Esophagus squamous epithelium (tissue), 5 donors: ENCODE measurements at places on chromosomes 1 and 21.

GRCh38 chr1:93033785-93034184 lies 45.3 kb upstream of the MTF2 start:
- H3K36me3 ChIP-seq, result no peaks in the 10 kb centered on the region
- H3K27ac ChIP-seq, result no peak overlapping the region
- no peak for DNase-seq
- no peaks in the 10 kb centered on the region for H3K4me1 ChIP-seq
- H3K27me3 ChIP-seq, result no peaks in the 10 kb centered on the region

DNA sequence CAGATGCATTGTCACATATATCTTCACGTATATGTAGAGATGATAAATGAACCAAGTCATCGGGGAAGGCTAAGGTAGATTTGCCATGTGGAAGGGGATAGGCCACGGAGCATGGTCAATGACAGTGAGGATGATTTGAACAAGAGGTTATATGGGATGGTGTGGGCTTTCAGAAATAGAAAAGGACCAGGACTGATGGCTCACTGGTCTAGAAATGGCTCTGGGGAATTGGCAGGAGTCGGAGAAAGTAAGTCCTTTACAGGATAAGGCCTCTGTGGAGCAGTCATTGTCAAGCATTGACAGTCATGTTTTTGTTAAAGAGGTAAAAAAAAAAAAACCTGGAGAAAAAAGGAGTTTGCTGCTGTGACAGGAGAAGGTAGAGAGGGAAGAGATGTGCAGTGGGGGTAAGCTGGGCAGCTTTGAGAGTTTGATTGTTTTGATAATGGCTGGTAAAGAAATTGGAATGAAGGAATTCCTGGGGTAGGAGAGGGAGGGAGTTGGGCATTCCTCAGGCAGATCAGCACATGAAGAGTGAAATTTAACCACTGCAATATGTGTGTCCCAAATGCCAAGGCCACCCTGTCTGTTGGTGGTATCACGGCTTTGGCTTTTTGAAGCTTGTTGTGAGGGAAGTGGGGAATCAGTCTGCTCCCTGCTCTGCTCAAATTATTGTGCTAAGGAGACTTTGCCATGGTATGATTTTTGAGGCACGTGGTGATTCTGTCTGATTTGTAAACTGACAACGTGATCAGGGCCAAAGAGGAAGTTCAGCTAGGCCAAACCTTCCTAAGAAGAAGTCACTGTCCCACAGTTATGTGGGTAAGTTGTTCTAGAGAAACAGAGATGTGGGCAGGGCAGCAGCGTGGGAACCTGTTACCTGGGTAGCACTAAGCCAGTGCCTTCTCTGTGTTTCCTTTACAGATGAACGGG lies 26.0 kb downstream of the MACF1 start:
- no peaks in the 10 kb centered on the region for H3K4me1 ChIP-seq
- H3K36me3 ChIP-seq, result peaks cover 9% of the 10 kb centered on the region
- DNase-seq, result no peak
- no peaks in the 10 kb centered on the region for H3K27me3 ChIP-seq

- peaks cover 4% of the 10 kb centered on the region for H3K4me1 ChIP-seq
- DNase-seq, result no peak
- H3K27me3 ChIP-seq, result no peaks in the 10 kb centered on the region
- no peak overlapping the region for H3K4me3 ChIP-seq
These were observed 117.0 kb upstream of the ERRFI1 start for GRCh38 chr1:8142955-8143629.

DNA sequence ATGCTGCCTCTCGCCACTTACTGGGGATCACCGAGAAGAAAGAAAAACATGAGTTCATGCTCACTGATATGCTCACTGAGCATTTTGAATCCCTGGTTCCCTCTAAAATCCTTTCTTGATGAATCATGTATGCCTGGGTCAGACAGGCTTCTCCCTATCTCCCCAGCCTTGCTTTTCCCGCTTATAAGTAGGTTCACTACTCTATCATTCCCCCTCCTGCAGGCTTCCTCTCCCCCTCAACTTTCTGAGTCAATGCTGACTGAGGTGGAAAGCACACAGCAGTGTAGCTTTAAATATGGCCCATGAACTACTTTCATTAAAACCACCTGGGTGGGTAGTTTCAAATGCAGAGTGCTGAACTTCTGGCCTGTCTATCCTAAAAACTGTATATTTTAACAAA lies 41.7 kb downstream of the FMO4 start:
- no peak overlapping the region for H3K4me3 ChIP-seq
- H3K27me3 ChIP-seq, result peaks cover 3% of the 10 kb centered on the region
- no peaks in the 10 kb centered on the region for H3K36me3 ChIP-seq
- H3K27ac ChIP-seq, result no peak overlapping the region
- no peaks in the 10 kb centered on the region for H3K4me1 ChIP-seq

DNA sequence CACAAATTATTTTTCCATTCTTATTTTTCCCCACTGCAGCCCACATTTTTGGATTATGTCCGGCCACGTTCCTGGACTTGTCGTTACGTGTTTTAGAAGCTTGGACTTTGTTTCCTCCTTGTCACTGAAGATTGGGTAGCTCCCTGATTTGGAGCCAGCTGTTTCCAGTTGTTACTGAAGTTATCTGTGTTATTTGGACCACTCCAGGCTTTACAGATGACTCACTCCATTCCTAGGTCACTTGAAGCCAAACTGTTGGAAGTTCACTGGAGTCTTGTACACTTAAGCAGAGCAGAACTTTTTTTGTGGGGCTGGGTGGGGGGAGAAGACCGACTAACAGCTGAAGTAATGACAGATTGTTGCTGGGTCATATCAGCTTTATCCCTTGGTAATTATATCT lies 12.2 kb upstream of the AXDND1 start:
- H3K27ac ChIP-seq, result no peak overlapping the region
- peaks cover 6% of the 10 kb centered on the region for H3K4me1 ChIP-seq
- no peak overlapping the region for H3K4me3 ChIP-seq
- no peaks in the 10 kb centered on the region for H3K36me3 ChIP-seq
- no peak for DNase-seq

DNA sequence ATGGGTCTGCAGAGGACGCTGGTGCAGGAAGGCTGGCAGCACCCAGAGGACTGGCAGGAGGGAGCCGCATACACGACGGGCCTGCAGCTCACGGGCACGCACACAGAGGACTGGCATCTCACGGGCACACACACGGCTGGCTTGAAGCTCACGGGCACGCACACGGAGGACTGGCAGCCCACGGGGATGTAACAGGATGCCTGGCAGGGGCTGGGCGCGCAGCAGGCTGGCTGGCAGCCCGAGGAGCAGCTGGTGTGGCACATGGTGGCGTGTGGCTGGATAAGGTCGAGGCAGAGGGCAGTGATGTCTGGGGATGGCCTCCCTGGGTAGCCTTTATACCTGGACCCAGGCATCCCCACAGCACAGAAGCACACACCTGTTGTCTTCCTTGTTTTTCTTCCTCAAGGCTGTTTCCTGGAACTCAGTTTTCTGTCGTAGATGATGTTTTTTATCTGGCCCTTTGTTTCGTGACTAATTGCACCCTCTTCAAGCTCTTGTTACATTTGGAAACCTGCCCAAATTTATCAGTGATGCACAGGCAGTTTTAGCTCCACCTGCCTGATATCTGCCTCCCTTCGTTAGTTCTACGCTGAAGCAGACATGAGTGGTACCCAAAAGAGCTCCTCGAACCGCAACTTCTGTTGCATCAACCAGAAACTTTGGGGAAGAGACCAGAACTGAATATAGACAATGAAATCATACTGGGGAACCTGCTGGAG lies at the start of gene KRTAP12-1:
Gene KRTAP12-1, minus strand, starts transcription at position 303 of the 719 bp plus-strand sequence. Its CDS starts 40 bp downstream, at position 263.
- DNase-seq, result no peak
- H3K36me3 ChIP-seq, result no peaks in the 10 kb centered on the region
- peaks cover 39% of the 10 kb centered on the region for H3K27me3 ChIP-seq
- H3K4me1 ChIP-seq, result no peaks in the 10 kb centered on the region

DNA sequence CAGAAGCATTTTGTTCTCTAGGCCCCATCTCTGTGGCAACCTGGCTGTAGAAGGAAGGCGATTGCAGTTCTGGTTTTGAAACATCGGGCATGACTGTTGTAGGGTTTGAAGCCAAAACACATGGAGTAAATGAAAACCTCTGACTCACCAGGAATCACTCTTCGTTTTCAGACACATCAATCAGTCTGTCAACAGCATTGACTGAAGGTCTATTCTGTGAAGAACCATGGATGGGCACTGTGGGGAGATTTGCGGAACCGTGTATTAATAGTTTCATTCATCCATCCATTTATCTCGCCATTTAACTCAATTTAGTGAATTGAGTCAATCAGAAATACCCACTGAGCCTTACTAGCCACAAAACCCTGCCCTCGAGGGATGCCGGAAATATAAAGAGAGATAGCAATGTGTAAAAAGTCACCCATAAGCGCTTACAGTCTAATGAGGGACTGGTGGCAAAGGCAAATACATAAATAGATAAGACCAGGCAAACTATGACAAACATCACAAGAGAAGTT lies 364.6 kb upstream of the PROX1 start:
- no peak for DNase-seq
- no peak overlapping the region for H3K4me3 ChIP-seq
- no peak overlapping the region for H3K27ac ChIP-seq
- H3K4me1 ChIP-seq, result no peaks in the 10 kb centered on the region
- no peaks in the 10 kb centered on the region for H3K36me3 ChIP-seq
- H3K27me3 ChIP-seq, result no peaks in the 10 kb centered on the region

- H3K27ac ChIP-seq, result no peak overlapping the region
- H3K4me3 ChIP-seq, result no peak overlapping the region
- H3K36me3 ChIP-seq, result no peaks in the 10 kb centered on the region
- peaks cover 36% of the 10 kb centered on the region for H3K4me1 ChIP-seq
- no peak for DNase-seq
- H3K27me3 ChIP-seq, result no peaks in the 10 kb centered on the region
These were observed 1.7 kb upstream of the EPS15 start for GRCh38 chr1:51520700-51521248.

- H3K27ac ChIP-seq, result no peak overlapping the region
- no peak for DNase-seq
- no peaks in the 10 kb centered on the region for H3K36me3 ChIP-seq
- no peak overlapping the region for H3K4me3 ChIP-seq
- no peaks in the 10 kb centered on the region for H3K27me3 ChIP-seq
- H3K4me1 ChIP-seq, result no peaks in the 10 kb centered on the region
These were observed 104.7 kb downstream of the FGGY start for GRCh38 chr1:59401581-59401980.

GRCh38 chr1:63928186-63929105 lies 154.6 kb downstream of the ROR1 start:
- peaks cover 10% of the 10 kb centered on the region for H3K4me1 ChIP-seq
- no peak for DNase-seq

- no peaks in the 10 kb centered on the region for H3K27me3 ChIP-seq
- H3K36me3 ChIP-seq, result no peaks in the 10 kb centered on the region
- peak overlapping the region; percentile 77 for H3K27ac ChIP-seq
- peaks cover 40% of the 10 kb centered on the region for H3K4me1 ChIP-seq
These were observed 13.2 kb downstream of the ST7L start for GRCh38 chr1:112605633-112606327.

DNA sequence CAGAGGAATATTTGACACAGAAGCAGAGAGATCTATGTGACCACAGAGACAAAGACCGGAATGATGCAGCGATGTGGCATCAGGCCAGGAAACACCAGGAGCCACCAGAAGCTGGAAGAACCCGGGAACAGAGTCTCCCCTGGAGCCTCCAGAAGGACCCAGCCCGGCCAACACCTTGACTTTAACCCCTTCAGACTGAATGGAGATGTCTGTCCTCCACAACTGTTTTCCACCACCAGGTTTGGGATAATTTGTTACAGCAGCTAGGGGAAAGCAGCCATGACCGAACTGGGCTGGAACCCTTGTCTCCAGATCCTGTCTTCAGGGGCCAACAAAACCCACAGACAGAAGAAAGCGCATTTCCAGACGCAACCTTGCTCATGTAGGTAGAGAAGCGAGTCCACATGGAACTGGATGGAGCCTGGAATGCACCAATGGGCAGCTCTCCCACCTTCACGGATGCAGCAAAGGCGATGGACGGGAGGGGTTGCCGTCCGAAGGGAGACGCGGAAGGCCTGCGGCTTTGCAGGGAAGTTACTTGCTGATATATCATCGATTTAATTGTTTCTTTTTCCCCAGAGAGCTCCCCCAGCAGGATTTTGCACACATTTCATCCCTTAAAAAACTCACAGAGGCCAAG lies 396.6 kb downstream of the NPHP4 start:
- H3K27me3 ChIP-seq, result no peaks in the 10 kb centered on the region
- no peaks in the 10 kb centered on the region for H3K36me3 ChIP-seq
- peaks cover 16% of the 10 kb centered on the region for H3K4me1 ChIP-seq

DNA sequence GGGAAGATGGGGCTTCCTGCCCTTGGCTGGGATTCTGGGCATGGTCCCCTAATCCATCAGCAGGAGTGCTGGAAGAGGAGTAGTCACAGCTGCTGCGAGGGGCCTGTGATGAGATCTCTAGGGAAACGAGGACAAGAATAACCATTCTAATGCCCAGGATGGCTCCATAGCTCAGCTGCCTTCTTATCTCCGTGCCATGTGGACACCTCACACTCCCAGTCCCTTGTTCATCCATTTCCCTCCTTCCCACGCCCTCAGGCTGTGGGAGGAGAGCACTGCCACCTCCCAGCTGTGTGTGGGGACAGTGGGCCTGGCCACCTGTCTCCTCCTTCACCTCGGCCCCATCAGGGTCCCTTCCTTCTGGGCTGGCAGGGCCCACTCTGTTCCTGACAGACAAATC lies 16.1 kb upstream of the ETV3 start:
- H3K4me3 ChIP-seq, result no peak overlapping the region
- no peaks in the 10 kb centered on the region for H3K36me3 ChIP-seq
- H3K27me3 ChIP-seq, result no peaks in the 10 kb centered on the region
- peaks cover 45% of the 10 kb centered on the region for H3K4me1 ChIP-seq
- no peak for DNase-seq

DNA sequence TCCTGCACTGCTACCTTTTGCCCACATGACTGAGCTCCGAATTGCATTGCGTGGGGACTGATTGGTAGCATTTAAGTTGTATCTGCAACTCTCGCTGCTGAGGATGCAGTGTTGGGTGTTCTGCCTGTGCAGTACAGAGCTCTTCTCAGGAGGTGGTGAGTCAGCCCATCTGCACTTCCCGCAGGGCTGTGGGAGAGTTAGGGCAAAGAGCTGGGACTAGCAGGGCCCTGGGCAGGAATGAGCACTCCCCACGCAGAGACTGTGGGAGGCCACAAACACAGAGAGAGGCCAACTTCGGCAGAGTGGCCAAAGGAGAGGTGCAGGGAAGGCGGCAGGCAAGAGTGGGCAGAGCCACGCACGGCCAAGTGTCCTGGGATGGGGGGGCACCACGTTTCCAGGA lies 244.7 kb downstream of the SIPA1L2 start:
- H3K27me3 ChIP-seq, result no peaks in the 10 kb centered on the region
- H3K4me1 ChIP-seq, result peaks cover 8% of the 10 kb centered on the region
- no peaks in the 10 kb centered on the region for H3K36me3 ChIP-seq
- DNase-seq, result no peak
- peak overlapping the region; percentile 63 for H3K27ac ChIP-seq
- no peak overlapping the region for H3K4me3 ChIP-seq

GRCh38 chr1:110254604-110255391 lies 44.7 kb downstream of the KCNC4 start:
- H3K27me3 ChIP-seq, result no peaks in the 10 kb centered on the region
- no peak overlapping the region for H3K27ac ChIP-seq
- no peak overlapping the region for H3K4me3 ChIP-seq
- no peaks in the 10 kb centered on the region for H3K4me1 ChIP-seq
